ENCODE measurements at places on chromosomes 13 and 19.

DNA sequence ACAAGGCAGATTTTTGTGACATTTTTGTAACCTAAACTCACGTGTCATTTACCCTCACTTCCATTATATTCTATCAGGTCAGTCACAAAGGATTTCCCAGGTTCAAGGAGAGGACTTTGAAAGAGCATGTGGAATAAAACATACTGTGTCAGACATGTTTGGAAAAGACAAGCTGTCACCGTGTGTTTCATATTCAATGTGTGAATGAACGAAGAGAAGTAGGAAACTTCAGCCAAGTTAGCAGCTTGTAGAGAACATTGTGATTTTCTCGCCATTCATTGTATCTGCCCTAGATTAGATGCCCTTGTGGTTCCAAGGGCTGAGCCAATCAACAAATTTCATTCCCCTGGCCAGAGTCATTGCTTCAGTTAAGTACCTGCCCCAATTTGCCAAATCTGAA lies 2288.9 kb upstream of the PCDH20 start:
- no peak for DNase-seq

- no peak for DNase-seq
These were observed 2134.7 kb downstream of the PCDH9 start for GRCh38 chr13:65095161-65096082.

GRCh38 chr13:79571147-79571546 lies 90.2 kb downstream of the NDFIP2 start:
- no peak for DNase-seq

- DNase-seq = no peak
These were observed 8.2 kb upstream of the ZNF611 start for GRCh38 chr19:52743091-52743490.

DNA sequence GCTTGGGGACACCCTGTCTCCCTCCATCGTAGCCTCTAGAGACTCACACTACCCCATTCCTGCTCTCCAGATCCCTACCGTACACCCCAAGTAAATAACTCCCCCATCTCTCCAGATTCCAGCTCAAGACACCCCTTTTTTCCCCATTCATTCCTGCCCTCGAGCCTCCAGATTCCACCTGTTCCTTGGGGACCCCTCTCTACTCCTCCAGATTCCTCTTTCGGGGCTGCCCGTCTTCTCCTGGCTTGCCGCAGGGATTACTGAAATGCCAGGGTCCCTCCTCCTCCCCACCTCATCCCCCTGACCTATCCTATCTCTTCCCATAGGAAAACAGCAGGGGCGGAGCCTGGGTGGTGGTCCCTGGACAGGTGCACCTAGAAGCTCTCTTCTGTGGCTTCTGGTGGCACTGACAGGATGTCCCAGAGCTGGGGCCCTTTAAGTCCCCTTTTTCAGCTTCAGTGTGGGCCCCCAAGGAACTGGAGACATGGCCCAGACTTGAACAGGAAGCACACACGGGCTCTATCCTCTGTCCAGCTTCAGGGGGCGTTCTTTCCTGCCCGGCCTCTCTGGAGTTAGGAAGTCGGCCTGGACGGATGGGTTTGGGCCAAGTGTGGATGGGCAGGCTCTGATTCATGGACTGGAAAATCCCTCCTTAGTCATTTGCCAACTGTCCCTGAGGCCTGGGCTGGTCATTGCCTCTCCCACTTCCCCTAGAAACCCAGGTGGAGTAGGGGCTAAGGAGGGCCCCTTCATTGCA lies 1.2 kb downstream of the ZSWIM4 start:
- DNase-seq = no peak

GRCh38 chr19:28961772-28962500 lies 251.0 kb downstream of the UQCRFS1 start:
- DNase-seq = no peak

DNA sequence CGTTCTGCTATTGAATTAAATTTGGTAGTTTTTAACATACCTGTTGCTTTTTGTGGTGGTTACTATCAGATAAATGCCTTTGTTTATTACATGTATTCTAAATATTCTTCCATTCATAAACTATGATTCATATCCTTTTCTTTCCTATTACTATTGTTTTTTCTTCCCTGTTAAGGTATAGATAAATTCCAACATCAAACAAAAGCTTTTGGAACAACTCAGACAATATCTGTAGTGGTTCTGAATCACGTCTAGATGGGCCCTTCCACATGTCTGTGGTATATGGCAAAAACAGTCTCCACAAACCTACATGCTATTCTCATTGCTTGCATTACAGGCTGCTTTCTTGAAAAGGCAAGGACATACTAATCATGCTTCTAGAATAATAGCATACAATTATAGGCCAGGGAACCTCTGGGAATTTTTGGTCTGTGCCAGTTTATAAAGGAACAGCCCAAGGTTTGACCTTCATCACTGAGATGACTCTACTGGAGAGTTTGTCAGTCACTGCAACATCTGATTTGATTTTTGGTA lies 6.4 kb downstream of the LRCH1 start:
- DNase-seq = no peak

- no peak for DNase-seq
These were observed 9.6 kb upstream of the UBL3 start for GRCh38 chr13:29859971-29860370.

DNA sequence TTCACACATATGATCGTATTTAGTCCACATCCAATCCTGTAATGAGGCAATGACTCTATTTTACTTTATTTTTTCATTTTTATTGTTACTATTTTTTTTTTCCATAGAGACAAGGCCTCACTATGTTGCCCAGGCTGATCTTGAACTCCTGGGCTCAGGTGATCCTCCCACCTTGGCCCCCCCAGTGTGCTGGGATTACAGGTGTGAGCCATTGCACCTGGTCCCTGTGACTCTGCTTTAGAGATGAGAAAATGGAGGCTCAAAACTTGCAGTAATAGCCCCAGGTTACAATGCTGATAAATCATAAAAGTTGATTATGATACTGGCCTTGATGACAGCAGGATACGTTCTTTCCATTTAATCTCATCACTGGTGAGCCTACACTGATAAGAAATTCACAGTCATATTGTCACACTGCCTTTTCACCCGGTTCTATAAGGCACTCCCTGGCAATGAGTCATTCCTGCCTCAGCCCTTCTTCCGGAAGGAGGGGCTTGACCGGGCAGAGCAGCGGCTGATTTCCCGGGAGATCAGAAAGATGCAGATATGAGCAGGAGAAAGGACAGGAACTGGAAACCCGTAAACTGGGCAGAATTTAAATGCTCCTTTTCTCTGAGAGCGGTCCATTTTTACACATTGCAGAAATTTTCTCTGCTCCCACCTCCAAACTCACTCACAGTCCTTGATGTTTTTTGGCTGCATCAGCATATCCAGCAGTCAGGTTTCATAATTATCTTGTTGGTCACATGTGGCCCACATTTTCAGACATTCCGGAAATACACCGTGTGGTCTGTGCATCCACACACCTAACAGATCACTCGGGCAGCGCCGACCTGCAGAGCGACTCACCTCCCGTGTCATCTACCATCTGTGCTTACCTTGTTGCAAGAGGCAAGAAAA lies 616.4 kb downstream of the EFNB2 start:
- DNase-seq = no peak
